Forelimb muscle (tissue), 1 donor: ENCODE measurements at places on chromosomes 7 and 10. TPM values are rescaled to one million over a fixed set of nuclear protein-coding genes. Genes with fewer than 3 reads are reported as not detected.

The MRPS24 gene
- polyA plus RNA-seq: 77.3 TPM

The EN2 gene
- 0.71 TPM for polyA plus RNA-seq

The ZNF853 gene
- polyA plus RNA-seq: 16.6 TPM

The AKR1D1 gene
- 0.06 TPM for polyA plus RNA-seq

The CARD11 gene
- 0.67 TPM for polyA plus RNA-seq

The DNMBP gene
- polyA plus RNA-seq: 15.3 TPM

The GATAD1 gene
- 24.9 TPM for polyA plus RNA-seq

The C10orf67 gene
- 0.11 TPM for polyA plus RNA-seq

The FBXO24 gene
- polyA plus RNA-seq: 1.0 TPM

The TMEM213 gene
- polyA plus RNA-seq: 0.09 TPM

DNA sequence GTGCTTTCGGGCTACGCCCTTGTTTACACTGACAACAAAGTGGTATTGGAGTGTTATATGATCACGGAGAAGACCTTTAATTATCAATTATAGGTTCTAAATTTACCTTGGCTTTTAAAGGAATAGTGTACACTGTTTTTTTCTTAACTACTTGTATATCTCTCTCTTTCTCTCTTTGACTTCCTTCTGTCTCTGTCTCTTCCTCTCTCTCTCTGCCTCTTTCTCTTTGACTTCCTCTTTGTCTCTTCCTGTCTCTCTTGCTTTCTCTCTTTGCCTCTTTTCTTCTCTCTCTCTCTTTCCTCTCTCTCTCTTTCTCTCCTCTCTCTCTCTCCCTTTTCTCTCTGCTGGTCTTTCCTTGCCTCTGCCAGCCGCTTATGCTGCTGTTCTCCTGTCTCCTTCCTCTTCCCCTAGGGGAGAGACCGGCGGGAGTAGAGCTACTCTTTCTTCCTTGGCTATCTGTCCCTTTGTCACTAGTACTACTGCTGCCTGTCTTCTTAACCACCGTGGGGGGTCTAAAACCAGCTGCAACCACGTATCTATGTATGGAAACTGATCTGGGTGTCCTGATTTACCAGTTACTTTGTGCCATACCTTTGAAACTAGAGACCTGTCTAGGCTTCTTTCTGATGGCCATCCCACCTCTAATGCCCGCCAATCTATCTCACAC, 36.9 kb upstream of the GSDME start:
- no peak for DNase-seq

- no peak for DNase-seq
Measured at GRCh38 chr10:83801983-83802382, 337.3 kb upstream of the GHITM start.

DNA sequence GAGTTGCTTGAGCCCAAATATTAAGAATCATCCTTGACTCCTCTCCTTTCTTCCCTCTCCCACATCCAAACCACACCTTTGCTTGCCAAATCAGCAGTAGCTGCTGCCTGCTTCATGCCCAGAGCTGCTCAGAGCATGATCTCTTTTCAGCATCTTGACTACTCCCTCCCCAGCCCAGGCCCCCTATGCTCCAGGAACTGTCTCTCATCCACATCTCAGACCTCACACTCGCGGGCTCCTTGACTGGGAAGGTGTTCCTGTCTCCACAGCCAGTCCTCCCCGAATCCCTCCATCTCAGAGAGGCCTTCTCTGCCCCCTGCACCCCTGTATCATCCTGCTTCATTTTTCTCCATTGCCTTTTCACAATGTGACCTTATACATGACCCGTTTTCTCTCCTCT, 157.0 kb downstream of the DNAJB6 start:
- no peak for DNase-seq

- DNase-seq: no peak
Measured at GRCh38 chr7:106023369-106024322, 60.6 kb downstream of the CDHR3 start.

DNA sequence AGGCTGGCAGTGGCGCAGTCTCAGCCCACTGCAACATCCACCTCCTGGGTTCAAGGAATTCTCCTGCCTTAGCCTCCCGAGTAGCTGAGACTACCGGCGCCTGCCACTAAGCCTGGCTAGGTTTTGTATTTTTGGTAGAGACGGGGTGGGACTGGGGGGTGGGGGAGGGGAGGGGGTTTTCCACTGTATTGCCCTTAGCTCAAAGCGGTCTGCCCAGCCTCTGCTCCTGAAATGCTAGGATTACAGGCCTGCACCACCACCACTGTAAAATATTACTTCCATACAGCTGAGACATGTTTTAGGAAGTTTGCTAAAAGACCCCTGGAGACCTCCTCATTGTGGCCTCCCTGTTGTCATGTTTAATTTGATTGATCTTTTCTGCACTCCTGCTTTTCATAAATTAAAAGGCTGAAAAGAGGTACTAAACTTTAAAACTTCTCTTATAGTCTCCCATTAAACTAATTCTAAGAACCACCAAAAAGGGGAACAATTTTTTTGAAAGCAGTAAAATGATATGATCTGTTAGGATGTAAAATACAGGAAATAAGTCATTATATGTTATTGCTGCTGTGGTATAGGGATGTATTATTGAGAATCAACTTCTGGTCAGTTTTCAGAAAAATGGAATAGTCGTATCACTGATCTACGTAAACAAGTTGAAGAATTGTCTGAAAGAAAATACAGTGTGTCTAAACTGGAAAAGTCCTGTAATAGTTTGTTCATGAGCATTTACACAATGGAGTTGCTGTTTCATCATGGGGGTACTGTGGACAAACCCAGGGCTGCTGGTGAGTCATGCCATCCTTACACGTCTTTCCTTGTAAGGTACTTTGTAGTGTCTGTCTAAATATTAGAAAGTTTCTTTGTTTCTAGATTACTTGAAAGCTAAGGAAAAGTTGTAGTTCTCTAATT, 72.9 kb upstream of the TMEM248 start:
- DNase-seq: no peak

- DNase-seq: no peak
Measured at GRCh38 chr10:78260141-78260540, 226.5 kb downstream of the RPS24 start.

DNA sequence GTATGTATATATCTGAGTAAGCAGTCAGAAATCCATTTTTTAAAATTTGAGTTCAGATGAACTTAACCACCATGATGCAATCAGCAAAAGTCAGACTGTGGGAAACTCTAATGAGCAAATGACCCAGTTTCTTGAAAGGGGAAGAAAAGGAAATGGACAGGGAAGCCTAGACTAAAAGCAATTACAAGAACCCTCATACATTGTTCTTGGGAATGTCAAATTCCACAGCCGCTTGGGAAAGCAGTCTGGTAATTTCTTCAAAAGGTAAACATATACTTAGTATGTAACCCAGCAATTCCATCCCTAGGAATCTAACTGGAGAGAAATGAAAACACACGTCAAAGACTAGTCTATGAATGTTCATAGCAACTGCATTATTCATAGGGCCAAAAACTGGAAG, 16.4 kb upstream of the FOXK1 start:
- DNase-seq: no peak

- DNase-seq: no peak
Measured at GRCh38 chr7:77657427-77658224, 38.6 kb upstream of the RSBN1L start.

DNA sequence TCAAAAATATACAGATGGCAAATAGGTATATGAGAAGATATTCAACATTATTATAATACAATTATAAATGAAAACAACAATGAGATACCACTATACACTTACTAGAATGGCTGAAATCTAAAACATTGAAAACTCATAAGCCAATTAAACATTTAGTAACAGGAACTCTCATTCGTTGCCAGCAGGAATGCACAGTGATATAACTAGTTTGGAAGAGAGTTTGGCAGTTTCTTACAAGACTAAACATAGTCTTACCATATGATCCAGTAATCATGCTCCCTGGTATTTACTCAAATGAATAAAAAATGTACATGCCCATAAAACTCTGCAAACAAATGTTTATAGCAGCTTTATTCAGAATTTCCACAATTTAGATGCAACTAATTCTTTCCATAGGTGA, 476.2 kb upstream of the COBL start:
- no peak for DNase-seq

DNA sequence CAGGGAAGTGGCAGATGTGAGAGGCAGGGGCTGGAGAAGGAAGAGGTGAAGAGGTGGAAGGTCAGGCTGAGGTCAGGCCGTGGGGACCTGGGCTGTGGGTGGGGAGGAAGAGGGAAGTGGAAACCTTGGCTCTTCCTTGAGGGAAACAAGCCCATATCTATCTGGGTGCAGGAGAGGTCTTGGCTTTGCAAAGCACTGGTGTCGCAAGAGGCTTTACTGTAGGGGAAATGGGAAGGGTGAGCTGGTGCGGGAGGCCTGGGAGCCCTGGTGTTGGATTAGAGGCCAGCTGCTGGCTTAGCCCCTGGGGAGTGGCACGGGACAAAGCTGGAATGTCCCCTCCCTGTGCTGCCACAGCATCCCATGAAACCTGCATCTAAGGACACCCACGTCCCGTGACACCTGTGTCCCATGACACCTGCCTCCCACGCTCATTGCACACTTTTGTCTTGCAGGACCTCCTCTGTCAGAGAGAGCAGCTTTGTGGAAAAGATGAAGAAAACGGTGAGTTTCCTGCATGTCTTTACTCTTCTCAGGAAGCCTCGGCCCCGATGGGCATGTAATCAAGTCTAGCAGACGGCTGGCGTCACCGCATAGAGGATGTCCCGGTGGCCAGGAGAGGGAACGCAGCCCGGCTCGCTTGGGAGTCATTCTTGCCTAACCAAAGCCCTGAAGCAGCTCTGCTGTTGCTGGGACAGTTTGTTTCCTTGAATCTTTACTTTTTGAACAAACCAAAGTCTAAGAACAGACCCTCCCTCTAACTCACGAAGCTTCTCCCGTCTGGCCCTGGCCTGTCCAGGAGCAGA, 22.2 kb downstream of the TMEM120A start:
- no peak for DNase-seq

DNA sequence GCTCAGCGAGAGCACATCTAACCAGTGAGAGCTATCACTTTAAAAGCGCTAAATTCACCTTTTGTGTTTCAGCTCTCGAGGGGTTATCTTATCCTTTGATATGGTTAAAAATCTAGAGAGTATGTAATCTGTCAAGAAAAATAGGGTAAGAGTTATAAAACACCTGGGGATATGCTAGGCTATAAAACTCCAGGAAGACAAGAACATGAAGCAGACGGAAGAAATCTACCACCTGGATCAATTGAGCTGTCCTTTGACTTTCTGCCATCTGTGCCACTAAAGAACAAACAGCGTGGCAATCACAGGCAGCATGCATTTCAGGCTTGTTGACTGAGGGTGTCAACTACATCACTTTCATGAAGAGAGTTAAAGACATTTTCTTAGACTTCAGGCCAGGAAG, 83.1 kb downstream of the ZNF248 start:
- no peak for DNase-seq

DNA sequence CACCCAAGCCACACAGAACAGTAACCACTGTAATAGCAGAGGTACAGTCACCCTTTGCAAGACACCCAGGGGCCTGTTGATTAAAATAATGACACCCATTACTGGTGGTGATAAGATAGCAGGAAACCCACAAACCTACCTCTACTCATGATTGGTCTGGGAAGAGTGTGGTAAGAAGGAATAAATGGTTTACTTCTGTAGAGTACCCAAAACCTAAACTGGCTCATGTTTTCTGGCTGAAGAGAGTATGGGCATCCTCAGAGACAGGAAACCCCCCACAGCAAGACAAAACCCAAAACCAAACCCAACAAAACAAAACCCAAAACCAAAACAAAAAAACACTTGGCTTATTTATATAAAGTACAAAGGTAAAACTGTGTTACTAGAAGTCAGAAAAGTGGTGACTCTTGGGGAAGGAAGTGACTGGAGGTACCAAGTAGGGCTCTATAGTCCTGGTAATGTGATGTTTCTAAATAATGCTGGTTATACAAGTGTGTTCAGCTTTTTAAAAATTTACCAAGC, 15.5 kb upstream of the DNAJB12 start:
- no peak for DNase-seq

GRCh38 chr10:76982671-76983070, 654.9 kb downstream of the KCNMA1 start:
- DNase-seq: no peak

GRCh38 chr7:131501422-131501821, 55.0 kb downstream of the PODXL start:
- no peak for DNase-seq

DNA sequence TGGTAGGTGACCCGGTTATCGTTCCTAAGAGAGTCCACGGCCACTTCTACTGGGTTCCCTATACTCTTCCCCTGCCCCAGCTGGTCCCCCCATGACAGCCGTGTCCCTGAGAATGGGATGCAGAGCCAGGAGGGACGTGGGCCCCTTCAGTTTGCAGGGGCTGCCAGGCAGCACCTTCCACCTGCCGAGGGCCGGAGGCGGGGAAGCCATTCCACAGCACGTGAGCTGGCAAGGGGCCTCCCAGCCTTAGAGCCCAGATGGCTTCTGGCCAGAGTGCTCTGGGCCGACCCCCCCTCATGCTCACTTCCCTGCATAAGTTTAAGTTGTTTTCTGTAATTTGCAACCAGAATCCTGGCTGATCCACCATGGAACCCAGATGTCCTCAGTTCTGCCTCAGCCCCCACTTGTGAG, 39.0 kb downstream of the DIP2C start:
- DNase-seq: no peak

DNA sequence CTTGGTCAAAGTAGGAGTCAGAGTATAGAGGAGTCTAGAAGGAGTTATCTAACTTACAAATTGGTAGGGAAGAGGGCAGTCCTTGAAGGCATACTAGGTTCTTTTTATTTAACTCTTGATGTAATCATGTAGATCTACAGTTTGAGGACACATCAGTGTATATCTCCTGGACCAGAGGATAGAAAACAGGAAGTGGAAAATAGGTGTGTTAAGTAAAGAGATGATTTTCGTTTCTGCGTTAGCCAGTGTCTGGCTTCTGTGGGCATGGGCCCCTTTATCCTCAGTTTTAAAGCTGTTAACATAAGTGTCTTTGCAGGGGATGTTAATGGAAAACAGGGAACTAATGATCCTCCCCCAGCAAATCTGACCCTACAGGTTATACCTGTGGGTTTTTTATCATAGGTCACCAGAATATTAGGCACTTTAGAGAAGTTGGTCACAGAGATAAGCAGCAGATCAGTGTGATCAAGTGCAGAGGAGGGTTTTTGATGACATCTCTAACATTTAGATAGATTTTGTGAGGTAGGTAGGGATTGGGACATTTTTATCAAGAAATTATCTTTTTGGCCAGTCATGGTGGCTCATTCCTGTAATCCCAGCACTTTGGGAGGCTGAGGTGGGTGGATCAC, 58.6 kb upstream of the PRSS1 start:
- DNase-seq: no peak

DNA sequence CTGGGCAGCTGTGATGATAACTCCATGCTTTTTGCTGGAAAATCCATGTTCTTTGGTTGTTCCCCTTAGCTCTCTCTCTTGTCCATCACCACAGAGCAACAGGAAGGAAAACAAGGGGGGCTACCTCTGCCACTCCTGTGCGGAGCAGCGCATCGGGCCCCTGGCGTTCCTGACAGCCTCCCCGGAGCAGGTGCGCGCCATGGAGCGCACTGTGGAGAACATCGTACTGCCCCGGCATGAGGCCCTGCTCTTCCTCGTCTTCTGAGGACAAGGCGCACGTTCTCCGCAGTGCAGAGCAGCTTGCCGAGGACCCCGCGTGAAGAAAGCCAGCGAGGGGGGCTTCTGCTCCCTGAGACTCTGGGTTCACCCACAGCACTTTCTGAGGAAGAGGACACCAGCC, 40.3 kb downstream of the IL15RA start:
- DNase-seq: no peak

- DNase-seq: no peak
Measured at GRCh38 chr7:98573816-98574215, 43.3 kb upstream of the NPTX2 start.
